ENCODE measurements at places on chromosomes 7 and 10.

- no peak for DNase-seq
Observed at GRCh38 chr10:14116021-14116420, 214.7 kb downstream of the FRMD4A start.

DNA sequence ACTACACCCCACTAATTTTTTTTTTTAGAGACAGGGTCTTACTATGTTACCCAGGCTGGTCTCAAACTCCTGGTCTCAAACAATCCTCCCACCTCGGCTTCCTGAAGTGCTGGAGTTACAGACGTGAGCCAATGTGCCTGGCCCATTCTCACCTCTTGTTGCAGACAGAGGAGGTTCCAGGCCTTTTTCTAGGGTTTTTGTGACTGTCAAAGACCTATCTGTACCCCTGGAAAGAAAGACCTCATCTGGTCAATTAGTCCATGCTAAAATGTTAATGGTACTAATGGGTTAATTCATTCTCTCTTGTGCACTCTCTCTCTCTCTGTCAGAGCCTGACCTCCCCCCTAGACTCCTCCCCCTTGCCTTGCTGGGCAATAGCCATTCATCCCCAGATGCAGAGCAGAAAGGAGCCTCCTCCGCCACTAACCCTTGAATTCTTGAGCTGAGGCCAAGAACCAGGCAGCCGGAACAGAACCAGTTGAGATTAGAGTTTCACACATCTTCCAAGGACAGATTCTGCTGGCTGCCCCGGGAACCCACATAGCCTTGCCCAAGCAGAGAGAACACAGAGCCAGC, 209.7 kb downstream of the SKIDA1 start:
- DNase-seq = no peak

DNA sequence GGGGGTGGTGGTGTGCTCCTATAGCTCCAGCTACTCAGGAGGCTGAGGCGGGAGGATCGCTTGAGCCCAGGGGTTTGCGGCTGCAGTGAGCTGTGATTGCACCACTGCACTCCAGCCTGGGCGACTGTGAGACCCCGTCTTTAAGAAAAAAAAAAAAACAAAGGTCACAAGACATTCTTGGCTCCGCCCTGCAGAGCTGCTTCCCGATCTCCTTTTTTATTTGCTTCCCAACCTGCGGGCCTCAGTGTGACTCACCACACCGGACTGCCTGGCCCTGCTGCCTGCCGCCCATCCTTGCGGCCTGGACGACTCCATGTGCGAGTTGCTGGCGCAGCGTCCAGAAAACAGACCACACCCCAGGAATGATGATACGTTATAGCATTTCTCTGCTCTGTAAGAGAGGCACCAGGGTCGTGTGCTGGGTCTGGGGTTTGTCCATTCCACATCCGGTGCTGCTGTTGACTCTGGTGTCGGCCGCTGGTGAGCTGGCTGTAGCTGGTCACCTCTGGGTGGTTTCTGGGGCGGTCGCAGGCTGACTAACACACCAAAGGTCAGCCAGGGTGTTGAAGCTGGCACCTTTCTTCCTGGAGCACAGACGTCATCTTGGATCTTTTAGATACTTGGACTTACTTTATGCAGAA, 123.6 kb downstream of the TCF7L2 start:
- DNase-seq = no peak

- no peak for DNase-seq
Observed at GRCh38 chr10:16950656-16951601, 133.7 kb upstream of the RSU1 start.

All from stimulated activated effector memory CD8-positive, alpha-beta T cell treated with anti-CD3 and anti-CD28 coated beads, Interleukin-12 subunit alpha, Interleukin-12 subunit beta, amount 100 ng/mL, for 72 hours (primary cell).